ENCODE measurements at places on chromosomes 7 and 10.

GRCh38 chr7:111164442-111164841 is 73.5 kb downstream of the LRRN3 start:
- DNase-seq: no peak

- DNase-seq: no peak
Observed at GRCh38 chr10:111968647-111969046, 214.9 kb downstream of the GPAM start.

- no peak for DNase-seq
Observed at GRCh38 chr10:133276100-133276434, 601 bp downstream of the ADAM8 start.

- no peak for DNase-seq
Observed at GRCh38 chr10:37478381-37478780, 353.0 kb downstream of the ANKRD30A start.

- DNase-seq: no peak
Observed at GRCh38 chr10:23379686-23380085, 35.1 kb upstream of the C10orf67 start.

GRCh38 chr7:101402081-101402779 is 39.6 kb downstream of the COL26A1 start:
- DNase-seq: no peak

DNA sequence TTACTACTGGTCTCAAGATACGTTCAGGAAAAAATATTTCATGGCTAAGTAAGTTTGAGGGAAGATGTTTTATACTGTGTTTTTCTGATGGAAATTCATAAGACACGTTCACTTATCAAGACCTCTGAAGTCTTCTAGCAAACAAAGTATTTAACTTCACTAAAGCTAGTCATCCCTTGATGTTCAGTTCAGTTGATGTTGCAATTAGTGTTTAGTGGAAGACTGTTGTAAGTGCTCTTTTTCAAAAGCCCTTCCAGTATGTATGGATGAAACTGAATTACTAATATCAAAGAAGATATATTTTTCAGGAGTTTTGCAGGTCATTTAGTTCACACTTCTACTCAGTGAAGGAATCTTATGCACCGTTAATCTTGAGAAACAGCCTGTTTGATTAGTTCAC is 25.1 kb downstream of the CUL1 start:
- no peak for DNase-seq

GRCh38 chr10:70405037-70405824 is 1.3 kb downstream of the EIF4EBP2 start:
- no peak for DNase-seq

DNA sequence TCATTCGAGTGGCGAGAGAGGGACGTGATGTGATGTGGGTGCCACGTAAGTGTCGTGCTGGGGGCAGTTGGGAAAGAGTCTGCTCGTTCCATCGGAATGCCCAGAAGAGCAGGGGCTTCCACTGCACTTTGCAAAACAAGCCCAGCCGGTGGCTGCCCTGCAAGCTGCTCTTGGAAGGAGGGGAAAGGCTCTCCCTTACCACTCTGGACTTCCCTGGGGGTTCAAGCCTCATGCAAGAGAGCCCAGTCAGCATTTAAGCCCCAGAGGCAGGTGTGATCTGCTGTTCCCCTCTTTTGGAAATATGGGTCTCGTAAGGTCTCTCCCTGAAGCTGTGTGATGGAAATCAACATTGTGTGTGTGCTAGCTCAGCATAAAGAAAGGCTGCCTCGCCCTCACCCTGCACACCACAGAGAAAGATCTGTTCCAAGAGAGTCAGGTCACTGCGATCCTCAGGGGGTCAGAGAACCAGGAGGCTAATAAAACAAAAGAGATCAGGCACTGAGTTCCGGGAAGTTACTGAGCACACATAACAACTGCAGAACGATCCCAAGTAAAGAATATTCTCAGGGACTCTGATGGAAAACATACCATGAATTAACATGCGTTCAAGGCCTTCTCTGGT is 212.5 kb downstream of the ADAM12 start:
- DNase-seq: no peak

DNA sequence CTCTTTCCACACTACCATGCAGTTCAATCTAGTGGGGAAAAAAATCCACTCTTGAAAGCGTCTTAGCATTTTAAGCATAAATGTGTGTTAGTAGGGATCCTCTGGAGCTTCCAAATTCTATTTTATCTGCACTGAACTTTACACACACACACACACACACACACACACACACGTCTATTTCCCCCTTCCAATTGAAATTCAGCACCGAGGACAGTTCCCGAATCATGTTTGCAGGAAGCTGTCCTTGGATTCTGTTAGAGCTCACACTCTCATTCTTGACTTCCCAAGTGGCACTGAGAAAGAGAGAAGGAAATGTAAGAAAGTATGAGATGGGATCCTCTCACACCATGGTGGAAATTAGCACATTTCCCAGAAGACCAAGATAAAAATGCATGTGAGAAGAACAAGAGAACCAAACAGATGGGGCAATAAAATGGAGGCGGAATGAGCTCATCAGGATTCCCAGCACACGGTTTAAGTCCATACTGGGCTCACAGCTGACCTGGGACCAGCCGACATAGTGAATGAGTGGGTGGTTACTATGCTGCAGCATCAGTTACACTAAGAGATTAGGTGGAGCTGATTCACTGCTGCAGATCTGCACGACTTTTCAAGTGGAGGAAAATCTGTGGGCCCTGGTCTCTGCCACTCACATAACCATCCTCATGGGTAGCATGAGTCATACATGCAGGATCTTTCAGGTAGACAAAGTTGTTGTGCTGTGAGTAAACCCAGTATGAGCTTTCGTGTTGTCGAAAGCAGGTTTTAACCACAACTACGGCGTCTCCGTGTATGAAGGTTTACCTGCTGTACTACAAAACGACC is 3.3 kb upstream of the NPTX2 start:
- no peak for DNase-seq

GRCh38 chr7:122595885-122596284 is 103.0 kb downstream of the RNF133 start:
- no peak for DNase-seq

DNA sequence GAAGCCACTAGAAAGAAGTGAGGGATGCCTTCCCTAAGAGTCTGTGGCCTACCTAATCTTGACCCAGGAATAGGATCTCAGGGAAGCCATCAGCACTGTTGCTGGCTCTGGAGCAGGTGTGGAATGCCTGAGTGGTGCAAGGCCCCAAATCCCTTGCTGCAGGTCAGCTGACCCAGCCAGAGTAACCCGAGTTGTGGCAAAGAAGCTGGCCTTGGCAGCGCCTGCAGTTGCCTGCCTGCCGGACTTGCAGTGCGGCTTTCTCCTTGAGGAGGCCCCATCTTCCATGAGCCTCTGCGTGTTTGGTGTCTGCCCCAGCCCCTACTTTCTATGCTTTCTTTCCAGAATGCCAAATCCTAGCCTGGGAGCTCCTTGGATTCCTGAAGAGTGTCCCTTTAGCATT is 5.8 kb downstream of the KIAA1217 start:
- DNase-seq: no peak

DNA sequence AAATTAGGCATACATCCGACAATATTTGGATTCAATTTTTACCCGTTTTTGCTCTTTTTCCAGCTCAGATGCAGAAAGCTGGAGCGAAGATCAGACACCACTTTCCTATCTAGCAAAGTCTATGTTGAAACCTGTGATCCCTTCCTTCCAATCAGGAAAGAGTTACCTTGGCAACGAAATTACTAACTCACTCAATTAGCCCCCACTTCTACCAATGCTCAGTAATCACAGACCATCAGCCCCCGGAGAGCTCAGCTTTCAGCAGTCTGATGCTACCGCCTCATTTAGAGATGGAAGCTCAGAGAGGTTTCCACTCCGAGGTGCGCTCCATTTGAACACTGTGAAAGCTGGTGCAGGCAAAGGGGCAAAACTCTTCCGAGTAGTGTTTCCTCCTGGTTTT is 6.7 kb downstream of the FRAT1 start:
- DNase-seq: no peak

- no peak for DNase-seq
Observed at GRCh38 chr10:12899546-12899945, 102.0 kb downstream of the CCDC3 start.

DNA sequence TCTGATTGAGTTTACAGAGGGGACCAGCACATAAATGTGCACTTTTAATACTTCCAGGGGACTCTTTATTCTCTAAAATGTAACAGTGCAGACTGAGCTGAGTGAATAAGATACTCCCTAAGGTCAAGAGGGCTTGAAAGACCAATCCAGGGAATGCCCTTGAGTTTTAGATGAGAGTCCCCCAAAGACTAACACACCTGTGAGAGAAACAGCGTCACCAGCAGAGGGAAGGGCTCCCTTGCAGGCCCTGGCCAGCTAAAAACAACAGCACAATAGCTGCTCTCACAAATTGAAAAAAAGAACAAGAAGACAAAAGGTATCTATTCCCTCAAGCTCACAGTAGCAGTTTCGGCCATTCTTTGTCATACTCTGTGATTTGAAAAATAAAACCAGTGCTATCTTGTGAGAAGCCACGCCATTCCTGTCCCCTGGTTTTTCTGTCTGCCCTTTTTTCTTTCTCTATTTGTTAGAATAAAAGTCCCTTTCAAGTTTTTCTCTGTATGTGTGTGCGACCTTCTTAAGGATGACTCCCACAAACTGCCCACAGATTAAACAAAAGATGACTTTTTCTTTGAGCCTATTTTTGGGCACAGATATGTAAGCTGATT is 230.4 kb upstream of the BMPER start:
- DNase-seq: no peak

DNA sequence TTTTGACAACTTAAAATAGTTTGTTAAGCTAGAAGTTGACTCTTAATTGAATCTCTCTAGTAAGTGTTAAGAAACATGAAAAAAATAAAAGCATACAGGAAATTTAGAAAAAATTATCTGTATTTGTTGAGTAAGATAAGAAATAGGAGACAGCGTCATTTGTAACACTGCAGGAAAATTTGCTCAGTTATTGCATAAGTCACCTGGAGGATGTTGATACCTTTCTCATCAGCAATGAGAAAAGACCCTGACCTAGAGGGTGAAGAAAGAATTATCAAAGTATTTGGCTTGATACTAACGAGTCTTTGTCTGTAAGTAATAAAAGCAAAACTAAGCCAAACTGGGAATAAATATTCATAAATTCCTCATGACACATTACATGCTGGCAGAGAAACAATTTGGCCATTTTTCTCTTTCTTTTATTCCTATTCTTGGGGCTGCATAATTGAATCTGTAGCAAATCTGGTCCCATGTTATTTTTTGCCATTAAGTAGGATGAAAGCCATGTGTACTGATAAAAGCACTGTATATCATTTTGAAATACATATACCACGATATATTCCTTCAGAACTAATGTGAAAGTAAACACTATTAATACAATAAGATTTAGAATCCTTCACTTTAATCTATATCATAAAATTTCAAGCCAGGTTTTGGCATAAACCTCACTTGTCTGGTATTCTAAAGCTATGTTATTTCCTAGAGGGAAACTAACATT is 362.8 kb downstream of the THSD7A start:
- DNase-seq: no peak

- DNase-seq: no peak
Observed at GRCh38 chr7:44080118-44080517, 2.2 kb downstream of the POLM start.

DNA sequence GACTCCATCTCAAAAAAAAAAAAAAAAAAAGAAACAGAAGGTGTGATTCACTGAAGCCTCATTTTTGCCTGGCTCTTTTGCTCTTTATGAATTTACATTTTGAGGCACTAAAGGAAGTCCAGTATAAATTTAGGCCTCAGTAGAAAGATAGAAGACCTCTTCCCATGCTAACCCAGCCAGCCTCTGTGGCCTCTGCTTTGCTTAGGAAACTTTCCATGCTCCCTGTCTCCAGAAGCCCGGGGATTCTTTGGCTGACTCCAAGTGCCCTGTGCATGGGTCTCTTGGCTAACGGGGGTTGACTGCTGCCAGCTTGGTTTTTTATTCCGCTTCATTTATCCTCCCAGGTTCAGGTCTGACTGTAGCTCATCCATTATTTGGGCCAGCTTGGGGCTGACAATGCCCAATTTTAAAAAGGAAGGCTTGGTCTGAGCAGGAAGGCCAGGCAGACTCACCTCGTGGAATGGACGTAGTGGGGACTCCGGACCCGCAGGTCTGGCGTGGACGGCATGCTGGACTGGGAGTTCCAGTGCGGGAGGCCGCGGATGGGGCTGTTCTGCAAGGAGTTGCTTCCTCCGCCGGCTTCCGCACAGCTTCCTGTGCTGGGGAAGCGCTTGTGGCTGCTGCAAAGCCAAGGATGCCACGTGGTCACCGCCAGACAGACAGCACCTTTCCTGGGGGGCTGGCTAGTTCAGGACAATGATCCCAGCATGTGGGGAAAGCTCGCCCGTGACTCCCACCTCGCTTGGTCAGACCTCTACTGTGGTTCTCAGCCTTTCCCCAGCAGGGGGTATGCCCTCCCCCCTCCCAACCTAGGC is 72.3 kb downstream of the PRPF18 start:
- no peak for DNase-seq

GRCh38 chr7:129343099-129343700 is 91.0 kb upstream of the STRIP2 start:
- no peak for DNase-seq

DNA sequence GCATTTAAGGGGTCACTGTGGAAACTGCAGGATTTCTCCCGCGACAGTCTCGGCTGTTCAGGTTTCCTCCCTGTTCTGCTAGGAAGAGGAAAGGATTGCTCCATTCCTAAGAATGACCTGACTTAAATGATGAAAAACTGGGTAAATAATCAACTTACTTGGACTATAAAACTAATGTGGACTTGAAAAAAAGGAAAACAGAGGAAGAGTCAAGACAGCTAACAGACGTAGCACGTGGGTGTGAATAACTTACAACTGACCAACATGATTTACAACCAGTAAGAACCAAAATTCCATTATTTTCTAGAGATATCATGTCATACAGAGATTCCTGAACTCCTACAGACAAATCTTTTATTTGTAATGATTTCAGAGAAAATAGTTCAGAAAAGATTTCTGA is 93.8 kb downstream of the ADAM12 start:
- DNase-seq: no peak

GRCh38 chr10:97574374-97575126 is 2.0 kb downstream of the ANKRD2 start:
- DNase-seq: no peak

DNA sequence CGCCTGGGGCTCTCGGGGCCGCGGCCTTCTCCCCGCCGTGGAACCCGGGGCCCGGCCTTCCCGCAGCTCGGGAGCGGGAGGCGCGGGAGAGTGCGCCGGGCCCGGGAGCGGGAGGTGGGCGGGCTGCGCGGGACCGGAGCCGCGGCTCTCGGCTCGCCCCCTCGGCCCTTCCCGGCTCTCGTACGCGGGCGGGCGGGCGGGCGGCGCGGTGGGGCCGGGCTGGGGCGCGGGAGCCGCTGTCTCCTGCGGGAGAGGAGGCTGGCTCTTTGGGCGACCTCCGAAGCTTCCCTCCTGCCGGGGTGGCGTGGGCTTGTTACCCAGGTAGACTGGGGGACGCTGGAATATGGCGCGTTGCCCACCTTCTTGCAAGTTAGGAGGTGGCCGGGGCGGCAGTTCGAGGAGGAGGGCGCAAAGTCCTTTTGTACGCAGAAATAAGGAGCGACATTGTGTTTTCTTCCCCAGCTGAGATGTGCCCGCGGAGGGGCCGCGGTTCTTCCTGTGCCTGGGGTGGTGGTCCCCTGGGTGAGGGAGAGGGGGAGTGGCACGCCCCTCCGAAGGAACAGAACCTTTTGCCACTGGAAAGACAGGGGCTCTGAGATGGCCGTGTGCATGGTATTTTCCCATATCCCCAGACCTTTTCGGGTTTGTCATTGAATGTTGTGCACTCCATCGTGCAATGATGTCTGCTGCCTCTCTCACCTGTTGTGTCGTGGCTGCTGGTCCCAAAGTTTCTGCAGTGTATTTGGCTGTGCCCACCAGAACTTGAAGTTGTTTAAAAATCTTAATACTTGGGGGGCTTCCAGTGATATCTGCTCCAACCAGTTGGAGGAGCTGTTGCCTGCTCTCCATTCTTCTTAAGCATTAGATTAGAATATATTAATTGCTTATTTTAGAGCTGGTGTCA is 844 bp downstream of the NRF1 start:
- DNase-seq: peak; percentile 3

- DNase-seq: no peak
Observed at GRCh38 chr10:114448897-114449296, 44.6 kb upstream of the AFAP1L2 start.
